ENCODE measurements at places on chromosomes 6 and 20.
A peak's percentile ranks its signal among the peaks of the same experiment; 100 is the strongest.

- no peaks in the 10 kb centered on the region for H3K4me1 ChIP-seq
- H3K36me3 ChIP-seq, result no peaks in the 10 kb centered on the region
- H3K4me3 ChIP-seq, result no peak overlapping the region
- DNase-seq, result no peak
Measured at GRCh38 chr6:169190144-169190584, 63.5 kb downstream of the THBS2 start.

DNA sequence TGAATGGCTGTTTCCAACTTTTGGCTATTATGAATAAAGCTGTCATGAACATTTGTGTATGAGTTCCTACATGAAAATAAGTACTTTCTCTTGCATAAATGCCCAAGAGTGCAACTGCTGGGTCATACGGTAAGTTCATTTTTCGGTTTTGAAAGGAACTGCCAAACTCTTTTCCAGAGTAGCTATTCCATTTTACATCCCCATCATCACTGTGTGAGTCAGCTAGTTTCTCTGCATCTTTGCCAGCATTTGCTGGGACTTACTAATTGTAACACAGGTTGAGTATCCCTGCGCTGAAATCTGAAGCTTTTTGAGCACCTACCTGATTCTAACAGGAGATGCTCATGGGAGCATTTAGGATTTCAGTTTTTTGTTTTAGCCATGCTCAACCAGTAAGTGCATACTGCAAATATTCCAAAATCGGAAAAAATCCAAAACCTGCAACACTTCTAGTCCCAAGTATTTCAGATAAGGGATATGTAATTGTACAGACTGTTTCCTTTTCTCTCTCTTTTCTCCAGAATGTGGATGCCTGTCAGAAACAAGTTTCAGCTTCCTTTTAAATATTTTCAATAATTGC lies 118.4 kb downstream of the DTNBP1 start:
- no peak for DNase-seq
- no peaks in the 10 kb centered on the region for H3K36me3 ChIP-seq
- no peaks in the 10 kb centered on the region for H3K4me1 ChIP-seq
- no peak overlapping the region for H3K4me3 ChIP-seq

DNA sequence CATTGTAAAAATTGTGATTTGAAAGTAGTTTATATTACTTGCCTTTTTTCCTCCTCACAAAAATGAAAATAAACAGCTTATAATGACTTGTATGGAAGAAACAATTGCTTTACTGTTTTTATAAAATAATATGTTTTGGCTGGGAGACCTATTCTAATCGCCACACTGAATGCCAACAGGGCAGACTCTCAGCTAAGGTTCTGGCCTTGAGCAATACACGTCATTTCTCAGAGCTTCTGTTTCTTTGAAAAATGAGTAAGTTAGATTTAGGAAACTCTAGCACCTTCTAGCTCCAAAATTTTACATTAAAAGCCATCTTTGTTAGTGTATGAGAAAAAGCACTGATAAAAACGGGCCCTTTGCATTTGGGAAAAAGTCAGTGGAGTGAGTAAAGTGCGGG lies 166.6 kb downstream of the ARID1B start:
- no peaks in the 10 kb centered on the region for H3K27me3 ChIP-seq
- no peaks in the 10 kb centered on the region for H3K36me3 ChIP-seq
- no peak overlapping the region for H3K4me3 ChIP-seq
- DNase-seq, result no peak
- H3K4me1 ChIP-seq, result no peaks in the 10 kb centered on the region
- H3K27ac ChIP-seq, result no peak overlapping the region

DNA sequence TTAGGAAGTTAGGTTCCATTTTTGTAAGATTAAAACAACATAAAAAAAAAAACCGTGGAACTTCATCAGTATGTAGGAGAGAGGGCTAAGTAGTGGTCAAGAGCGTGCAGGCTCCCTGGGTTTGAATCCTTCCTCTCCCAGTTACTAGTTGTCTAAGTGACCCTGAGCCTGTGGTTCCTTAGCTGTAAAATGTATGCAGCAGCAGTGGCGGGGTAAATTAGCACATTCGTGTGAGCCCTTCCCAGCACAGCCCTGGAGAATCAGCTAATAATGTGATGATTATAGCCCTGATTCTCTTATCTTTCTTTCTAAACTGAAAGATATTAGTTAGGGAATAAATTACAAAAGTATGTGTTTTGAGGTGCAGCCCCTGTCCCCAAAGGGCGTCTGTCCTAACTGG lies 32.6 kb downstream of the TM9SF4 start:
- no peak overlapping the region for H3K4me3 ChIP-seq
- H3K27me3 ChIP-seq, result no peaks in the 10 kb centered on the region
- H3K27ac ChIP-seq, result no peak overlapping the region

- no peak overlapping the region for H3K4me3 ChIP-seq
- DNase-seq, result no peak
- no peak overlapping the region for H3K27ac ChIP-seq
- no peaks in the 10 kb centered on the region for H3K4me1 ChIP-seq
- no peaks in the 10 kb centered on the region for H3K36me3 ChIP-seq
Measured at GRCh38 chr6:9131616-9132015, 696.3 kb upstream of the SLC35B3 start.

GRCh38 chr6:137291441-137291840 lies 72.3 kb upstream of the IFNGR1 start:
- DNase-seq, result peak; percentile 80
- no peak overlapping the region for H3K4me3 ChIP-seq
- peak overlapping the region; percentile 33 for H3K27ac ChIP-seq
- no peaks in the 10 kb centered on the region for H3K27me3 ChIP-seq
- peaks cover 27% of the 10 kb centered on the region for H3K4me1 ChIP-seq

GRCh38 chr20:7710440-7710839 lies 229.8 kb downstream of the HAO1 start:
- peaks cover 16% of the 10 kb centered on the region for H3K27me3 ChIP-seq
- no peak overlapping the region for H3K27ac ChIP-seq
- H3K4me3 ChIP-seq, result no peak overlapping the region
- DNase-seq, result peak; percentile 15
- H3K36me3 ChIP-seq, result no peaks in the 10 kb centered on the region

GRCh38 chr6:142846883-142847287 lies 98.1 kb downstream of the HIVEP2 start:
- DNase-seq, result no peak
- H3K4me1 ChIP-seq, result peaks cover 46% of the 10 kb centered on the region
- H3K27me3 ChIP-seq, result no peaks in the 10 kb centered on the region
- H3K27ac ChIP-seq, result no peak overlapping the region

DNA sequence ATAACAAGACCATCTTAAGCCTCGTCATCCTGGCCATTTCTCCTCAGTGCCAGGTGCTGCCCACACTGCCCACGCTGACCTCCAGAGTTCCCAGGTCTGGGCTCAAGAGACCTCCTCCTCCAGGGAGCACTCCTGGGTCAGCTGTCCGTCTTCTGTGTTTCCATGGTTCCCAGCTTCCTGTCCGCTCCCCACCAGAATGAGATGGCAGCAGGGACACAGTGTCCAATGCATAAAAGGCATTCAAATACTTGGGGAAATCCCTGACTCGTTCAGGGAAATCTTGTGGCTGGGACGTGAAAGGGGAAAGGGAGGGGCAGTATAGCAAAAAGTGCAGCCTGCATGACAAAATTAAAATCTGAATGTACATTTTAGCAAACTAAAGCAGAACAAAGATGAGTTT lies 54.3 kb downstream of the SLC23A2 start:
- no peak for DNase-seq
- H3K4me1 ChIP-seq, result no peaks in the 10 kb centered on the region
- peaks cover 23% of the 10 kb centered on the region for H3K36me3 ChIP-seq
- H3K27ac ChIP-seq, result no peak overlapping the region
- H3K27me3 ChIP-seq, result no peaks in the 10 kb centered on the region

DNA sequence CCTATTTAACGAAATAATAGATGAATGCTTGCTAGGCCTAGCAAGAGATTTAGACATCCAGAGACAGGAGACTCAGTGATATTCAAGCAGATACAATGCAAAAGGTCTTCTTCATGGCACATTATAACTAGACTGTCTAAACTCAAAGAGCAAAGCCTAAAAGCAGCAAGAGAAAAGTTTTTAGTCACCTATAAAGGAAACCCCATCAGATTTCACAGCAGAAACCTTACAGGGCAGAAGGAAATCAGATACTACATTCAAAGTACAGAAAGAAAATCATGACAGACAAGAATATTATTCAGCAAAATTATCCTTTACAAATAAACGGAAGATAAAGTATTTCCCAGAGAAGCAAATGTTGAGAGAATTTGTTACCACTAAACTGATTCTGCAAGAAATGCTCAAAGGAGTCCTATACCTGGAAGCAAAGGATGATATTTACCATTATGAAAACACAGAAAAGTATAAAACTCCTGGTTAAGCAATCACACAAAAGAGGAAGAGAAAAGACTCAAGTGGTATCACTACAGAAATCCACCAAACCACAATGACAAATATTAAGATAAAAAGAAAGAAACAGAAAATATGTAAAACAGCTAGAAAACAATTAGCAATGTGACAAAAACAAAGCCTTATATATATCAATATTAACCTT lies 333.7 kb downstream of the MEI4 start:
- no peak overlapping the region for H3K4me3 ChIP-seq
- no peak overlapping the region for H3K27ac ChIP-seq
- no peaks in the 10 kb centered on the region for H3K27me3 ChIP-seq
- no peaks in the 10 kb centered on the region for H3K4me1 ChIP-seq

- H3K36me3 ChIP-seq, result peaks cover 19% of the 10 kb centered on the region
- peaks cover 9% of the 10 kb centered on the region for H3K4me1 ChIP-seq
- no peak for DNase-seq
- H3K27me3 ChIP-seq, result no peaks in the 10 kb centered on the region
Measured at GRCh38 chr20:848193-848592, 14.7 kb downstream of the FAM110A start.

DNA sequence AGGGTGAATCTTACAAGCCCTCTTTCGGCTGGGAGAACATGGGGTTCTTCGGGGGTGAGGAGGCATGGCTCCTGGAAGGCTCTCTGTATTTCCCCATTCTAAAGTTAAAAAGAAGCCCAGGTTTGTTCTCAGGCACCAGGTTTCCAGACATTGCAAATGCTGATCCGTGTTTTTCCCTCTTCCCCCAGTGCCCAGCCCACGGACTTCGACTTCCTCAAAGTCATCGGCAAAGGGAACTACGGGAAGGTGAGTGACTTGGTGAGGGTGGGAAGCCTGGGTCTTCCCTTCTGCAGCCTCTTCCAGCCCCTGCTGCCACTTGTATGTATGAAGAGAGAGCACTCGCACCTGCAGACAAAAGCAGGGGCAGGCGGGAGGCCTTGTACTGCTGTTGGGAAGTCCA lies 8.7 kb downstream of the SGK2 start:
- no peaks in the 10 kb centered on the region for H3K4me1 ChIP-seq
- no peak overlapping the region for H3K27ac ChIP-seq
- no peak overlapping the region for H3K4me3 ChIP-seq
- no peaks in the 10 kb centered on the region for H3K27me3 ChIP-seq
- no peaks in the 10 kb centered on the region for H3K36me3 ChIP-seq
- no peak for DNase-seq

DNA sequence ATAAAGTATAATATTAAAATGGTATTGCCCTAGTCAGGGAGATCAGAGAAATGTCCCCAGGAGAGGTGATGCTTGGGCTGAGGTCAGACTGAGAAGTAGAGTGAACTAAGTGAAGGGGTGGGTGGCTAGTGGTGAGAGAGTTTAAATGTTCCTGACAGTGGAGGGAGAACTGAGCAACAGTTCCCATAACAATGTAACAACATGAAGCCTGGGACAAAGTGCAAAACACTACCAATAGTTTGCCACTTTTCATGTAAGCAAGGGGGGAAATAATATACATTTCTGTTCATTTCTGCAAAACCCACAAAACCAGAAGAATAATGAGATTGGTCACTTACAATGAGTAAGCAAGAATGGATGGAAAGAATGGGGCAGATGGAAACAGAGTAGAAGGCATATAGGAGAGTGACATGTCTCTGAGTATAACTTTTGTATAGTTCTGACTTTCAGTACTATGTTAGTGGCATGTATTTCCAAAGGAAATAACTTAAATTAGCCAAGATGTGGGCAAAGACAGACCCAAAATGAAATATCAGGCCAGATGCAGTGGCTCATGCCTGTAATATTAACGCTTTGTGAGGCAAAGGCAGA lies 13.3 kb upstream of the FAXC start:
- H3K4me3 ChIP-seq, result no peak overlapping the region
- H3K27me3 ChIP-seq, result peaks cover 3% of the 10 kb centered on the region
- no peaks in the 10 kb centered on the region for H3K36me3 ChIP-seq
- no peak overlapping the region for H3K27ac ChIP-seq

- no peaks in the 10 kb centered on the region for H3K4me1 ChIP-seq
- DNase-seq, result no peak
- no peak overlapping the region for H3K27ac ChIP-seq
- no peaks in the 10 kb centered on the region for H3K36me3 ChIP-seq
- no peaks in the 10 kb centered on the region for H3K27me3 ChIP-seq
- no peak overlapping the region for H3K4me3 ChIP-seq
Measured at GRCh38 chr6:170038708-170039107, 252.2 kb downstream of the DLL1 start.

DNA sequence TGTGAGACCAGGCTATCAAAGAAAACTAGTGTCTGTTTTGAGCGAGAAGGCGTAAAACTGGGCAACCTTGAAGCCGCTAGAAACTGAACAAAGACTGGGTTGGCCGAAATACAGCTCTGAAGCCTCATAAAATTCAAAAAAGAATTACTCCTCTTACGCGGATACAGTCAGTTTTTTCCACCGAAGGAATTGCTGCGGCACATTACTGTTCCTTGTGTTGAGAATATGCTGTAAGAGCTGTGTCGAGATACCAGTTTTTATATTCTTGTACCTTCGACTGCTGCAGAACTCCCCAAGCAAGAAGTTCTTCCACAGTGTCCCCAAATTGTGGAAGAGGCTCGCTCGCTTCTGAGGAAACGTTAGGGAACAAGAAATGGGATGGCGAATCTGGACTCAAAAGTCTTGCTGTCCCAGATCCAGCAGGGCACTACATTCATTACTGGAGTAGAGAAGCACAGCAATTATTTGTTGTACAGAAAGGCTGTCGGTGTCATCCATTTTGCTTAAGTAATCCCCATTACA lies 523 bp upstream of the COX7A2 start:
- H3K27ac ChIP-seq, result peak overlapping the region; percentile 99
- H3K27me3 ChIP-seq, result no peaks in the 10 kb centered on the region
- DNase-seq, result no peak
- peaks cover 22% of the 10 kb centered on the region for H3K36me3 ChIP-seq

- peaks cover 13% of the 10 kb centered on the region for H3K36me3 ChIP-seq
- no peaks in the 10 kb centered on the region for H3K4me1 ChIP-seq
- H3K27ac ChIP-seq, result no peak overlapping the region
- H3K4me3 ChIP-seq, result no peak overlapping the region
- no peak for DNase-seq
Measured at GRCh38 chr20:41055679-41056078, 27.1 kb downstream of the TOP1 start.

DNA sequence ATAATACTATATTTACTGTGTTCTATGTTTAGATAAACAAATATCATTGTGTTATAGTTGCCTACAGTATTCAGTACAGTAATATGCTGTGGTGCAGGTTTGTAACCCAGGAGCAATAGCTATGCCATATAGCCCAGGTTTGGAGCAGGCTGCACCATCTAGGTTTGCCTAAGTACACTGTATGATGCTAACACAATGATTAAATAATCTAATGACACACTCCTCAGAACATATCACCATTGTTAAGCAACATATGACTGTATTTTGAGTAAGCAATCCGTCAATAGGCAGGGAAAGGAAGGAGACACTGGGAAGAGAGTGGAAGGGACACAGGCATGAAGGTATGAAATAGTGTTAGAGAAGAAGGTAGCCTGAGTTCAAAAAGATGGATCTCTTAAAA lies 369.9 kb downstream of the PKHD1 start:
- no peak for DNase-seq
- no peaks in the 10 kb centered on the region for H3K36me3 ChIP-seq
- H3K27ac ChIP-seq, result no peak overlapping the region
- no peaks in the 10 kb centered on the region for H3K4me1 ChIP-seq
- H3K4me3 ChIP-seq, result no peak overlapping the region
- H3K27me3 ChIP-seq, result no peaks in the 10 kb centered on the region
